Right ventricle myocardium inferior (tissue), 1 donor: ENCODE measurements at places on chromosomes 2 and 18. TPM values are rescaled to one million over a fixed set of nuclear protein-coding genes. Genes with fewer than 3 reads are reported as not detected.

- DNase-seq, result no peak
Measured at GRCh38 chr18:14086458-14087231, 45.6 kb downstream of the ZNF519 start.

- DNase-seq, result no peak
Measured at GRCh38 chr2:62539606-62540407, 33.8 kb upstream of the TMEM17 start.

- no peak for DNase-seq
Measured at GRCh38 chr2:199364153-199364552, 93.6 kb downstream of the SATB2 start.

- no peak for DNase-seq
Measured at GRCh38 chr2:85168942-85169341, 35.8 kb downstream of the TCF7L1 start.

GRCh38 chr2:142217804-142218203 is 87.0 kb upstream of the LRP1B start:
- no peak for DNase-seq

SCN3A gene
- 0.95 TPM for total RNA-seq

ZNF516 gene
- total RNA-seq, result 12.3 TPM

GRCh38 chr18:9608298-9608697 is 6.1 kb downstream of the PPP4R1 start:
- no peak for DNase-seq

DNA sequence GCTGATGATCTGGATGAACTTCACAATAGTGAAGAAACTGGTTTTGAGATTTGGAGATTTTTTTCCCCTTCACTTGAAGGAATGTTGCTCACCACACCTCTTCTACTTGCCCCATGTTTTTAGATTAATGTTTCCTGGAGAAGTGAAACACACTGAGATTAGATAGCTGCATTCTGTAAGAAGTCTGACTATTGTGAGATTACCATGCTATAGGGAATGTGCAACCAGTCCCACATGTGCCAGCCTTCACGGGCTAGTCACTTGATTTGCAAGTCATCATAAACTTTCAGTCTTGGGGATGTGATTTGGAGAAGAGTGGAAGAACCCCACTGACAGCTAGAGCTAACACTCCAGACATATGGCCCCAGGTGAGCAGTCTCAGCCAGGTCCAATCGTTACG is 7.4 kb upstream of the CCNYL1 start:
- DNase-seq, result no peak

DNA sequence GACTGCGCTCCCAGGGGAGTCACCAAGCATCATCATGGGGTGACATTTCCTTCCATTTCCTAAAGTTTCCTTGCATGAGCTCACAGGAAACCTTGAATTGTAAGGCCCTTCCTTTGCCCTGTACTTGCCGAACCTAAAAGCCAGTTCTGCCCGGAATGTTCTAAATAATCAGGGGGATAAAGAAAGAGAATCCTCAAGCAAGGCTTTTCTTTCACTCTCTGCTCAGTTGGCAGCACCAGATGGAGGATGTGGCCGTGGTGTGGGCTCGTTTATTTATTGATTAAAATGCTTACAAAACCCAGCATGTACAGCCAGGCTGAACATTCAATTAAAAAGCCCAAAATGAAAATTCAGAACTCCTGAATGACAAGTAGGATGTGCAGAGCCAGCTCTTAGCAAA is 170.5 kb downstream of the SH3RF3 start:
- no peak for DNase-seq

STAT4 gene
- total RNA-seq, result 0.76 TPM

RUFY4 gene
- total RNA-seq, result not detected

DNA sequence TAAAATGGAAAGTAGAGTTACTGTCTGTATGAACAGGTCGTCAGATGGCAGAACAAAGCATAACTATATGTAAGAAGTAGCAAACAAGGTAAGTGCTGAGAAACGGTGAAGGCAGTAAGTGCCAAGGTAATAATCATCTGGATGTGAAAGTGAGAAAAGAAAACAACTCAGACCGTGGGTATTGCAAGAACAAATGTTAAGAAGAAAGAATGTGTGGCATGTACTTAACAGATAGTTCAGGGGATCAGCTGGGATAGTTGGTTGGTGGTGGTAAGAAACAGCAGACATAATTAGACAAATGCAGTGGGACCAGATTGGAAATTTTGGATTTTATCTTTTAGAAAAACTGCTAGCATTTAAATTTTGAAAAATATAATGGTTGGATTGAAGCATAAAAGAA is 375.8 kb upstream of the NXPH2 start:
- no peak for DNase-seq

PRKAG3 gene
- total RNA-seq, result not detected

DNA sequence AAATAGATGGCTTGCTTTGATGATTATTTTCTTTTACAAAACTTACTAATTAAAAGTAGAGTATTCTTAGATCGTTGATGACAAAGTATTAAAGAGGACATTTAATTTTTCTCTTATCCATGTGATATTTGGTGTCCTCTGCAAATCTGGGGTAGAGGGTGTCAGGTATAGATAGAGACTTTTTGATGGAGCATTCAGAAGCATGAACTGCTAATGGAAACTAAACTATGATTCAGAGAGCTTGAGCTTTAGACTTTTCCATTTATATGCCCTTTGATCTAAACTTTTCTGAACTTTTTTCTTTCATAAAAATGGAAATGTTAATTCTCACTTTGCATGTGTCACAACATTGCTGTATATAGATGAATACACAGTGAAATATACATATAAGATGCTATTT is 619.7 kb downstream of the PLCL1 start:
- DNase-seq, result no peak

DNA sequence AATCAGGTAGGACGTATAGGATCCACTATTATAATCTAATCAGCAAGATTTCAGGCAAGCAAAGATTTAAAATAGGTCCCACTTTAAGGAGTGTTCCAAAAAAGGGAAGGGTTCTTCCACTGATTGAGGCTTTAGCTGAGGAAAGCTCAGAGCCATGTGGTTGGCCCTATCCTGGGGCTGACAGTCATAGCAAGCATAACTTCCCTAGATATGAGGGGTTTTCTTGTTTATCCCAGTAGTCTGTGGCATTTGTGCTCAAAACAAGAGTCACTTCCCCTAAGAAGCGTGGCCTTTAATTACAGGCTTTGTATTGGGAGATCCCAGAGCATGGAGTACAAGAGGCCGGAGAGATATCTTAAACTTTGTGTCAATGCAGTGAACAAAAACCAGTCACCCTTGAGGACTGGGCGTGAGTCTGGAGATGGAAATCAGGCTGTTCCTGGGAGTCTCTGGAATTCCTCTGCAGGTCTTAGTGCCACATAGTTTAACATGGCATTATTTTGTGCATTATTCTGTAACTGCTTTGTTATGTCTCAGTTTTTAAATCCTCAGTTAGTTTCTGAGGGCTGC is 136.9 kb upstream of the FBXO11 start:
- DNase-seq, result no peak

AP1S3 gene
- total RNA-seq, result 0.35 TPM

UPP2 gene
- not detected for total RNA-seq
